ENCODE measurements at places on chromosomes 3 and 15.

DNA sequence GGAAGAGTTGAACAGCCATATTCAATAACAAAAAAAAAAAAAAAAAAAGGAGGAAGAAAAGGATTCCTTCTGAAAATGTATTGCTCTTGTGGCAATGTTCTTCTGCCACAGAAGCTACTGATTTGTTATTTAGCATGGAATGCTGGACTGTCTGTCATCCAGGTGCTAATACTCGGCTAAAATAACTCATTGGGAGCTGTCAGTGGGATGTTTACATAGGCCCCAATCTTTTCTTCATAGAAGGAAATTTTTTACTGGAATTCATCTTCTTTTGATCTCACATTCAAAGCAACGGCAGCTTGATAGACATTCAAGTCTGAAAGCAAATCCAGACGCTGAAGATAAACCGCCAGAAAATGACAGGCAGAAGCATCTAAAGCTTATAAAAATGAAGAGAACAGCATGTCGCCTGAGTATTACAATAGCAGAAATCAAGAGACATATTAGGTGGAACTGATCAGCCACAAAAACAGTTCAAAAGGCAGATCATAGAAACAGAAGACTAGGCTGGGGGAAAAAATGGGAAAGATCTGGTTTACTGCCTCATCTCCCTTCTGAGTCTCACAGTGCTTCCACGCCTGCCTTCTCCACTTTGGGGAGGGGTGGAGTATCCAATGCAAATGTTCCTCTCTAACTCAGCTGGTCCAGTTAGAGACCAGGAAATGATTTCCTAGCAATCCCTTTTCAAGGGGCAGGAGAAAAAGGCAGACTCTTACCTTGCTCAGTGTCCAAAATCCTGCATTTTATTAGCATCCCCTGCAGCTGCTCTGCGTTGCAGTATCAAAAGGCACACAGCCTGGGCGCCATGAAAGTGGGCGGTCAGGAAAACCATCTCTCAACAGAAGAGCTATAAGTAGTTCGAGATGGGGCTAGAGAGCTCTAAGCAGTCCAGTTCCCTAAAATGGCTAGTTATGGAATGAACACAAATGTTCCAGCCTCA lies 451.9 kb downstream of the FOXP1 start:
- DNase-seq = no peak

GRCh38 chr3:77746048-77746447 lies 706.1 kb downstream of the ROBO2 start:
- DNase-seq = no peak

DNA sequence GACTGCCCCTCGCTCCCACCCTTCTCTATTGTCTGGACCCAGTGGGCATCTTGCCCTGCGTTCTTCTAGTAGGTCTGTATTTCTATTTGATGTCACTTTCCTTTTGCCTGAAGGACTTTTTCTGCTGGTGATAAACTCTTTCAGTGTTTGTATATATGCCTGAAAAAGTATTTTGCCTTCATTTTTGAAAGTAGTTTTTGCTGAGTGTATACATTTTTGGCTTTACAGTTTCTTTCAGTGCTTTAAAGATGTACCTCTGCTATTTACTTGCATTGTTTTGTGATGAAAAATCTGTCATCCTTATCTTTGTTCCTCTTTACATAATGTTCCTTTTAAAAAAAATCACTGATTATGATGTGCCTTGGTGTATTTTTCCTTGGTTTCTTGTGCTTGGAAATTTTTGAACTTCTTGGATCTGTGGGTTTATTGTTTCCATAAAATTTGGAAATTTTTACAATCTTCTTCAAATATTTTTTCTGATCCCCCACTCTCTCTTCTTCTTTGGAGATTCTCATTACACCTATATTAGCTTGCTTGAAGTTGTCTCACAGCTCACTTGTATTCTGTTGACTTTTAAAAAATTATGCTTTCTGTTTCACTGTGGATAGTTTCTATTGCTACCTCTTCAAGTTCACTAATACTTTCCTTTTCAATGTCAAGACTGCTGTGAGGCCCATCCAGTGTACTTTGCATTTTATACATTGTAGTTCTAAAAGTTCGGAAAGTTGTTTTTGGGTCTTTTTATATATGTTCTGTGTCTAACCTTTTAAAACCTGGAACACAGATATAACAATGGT lies 67.8 kb downstream of the RGMA start:
- peak; percentile 40 for DNase-seq

GRCh38 chr3:189419683-189420082 lies 211.5 kb upstream of the TP63 start:
- DNase-seq = no peak

DNA sequence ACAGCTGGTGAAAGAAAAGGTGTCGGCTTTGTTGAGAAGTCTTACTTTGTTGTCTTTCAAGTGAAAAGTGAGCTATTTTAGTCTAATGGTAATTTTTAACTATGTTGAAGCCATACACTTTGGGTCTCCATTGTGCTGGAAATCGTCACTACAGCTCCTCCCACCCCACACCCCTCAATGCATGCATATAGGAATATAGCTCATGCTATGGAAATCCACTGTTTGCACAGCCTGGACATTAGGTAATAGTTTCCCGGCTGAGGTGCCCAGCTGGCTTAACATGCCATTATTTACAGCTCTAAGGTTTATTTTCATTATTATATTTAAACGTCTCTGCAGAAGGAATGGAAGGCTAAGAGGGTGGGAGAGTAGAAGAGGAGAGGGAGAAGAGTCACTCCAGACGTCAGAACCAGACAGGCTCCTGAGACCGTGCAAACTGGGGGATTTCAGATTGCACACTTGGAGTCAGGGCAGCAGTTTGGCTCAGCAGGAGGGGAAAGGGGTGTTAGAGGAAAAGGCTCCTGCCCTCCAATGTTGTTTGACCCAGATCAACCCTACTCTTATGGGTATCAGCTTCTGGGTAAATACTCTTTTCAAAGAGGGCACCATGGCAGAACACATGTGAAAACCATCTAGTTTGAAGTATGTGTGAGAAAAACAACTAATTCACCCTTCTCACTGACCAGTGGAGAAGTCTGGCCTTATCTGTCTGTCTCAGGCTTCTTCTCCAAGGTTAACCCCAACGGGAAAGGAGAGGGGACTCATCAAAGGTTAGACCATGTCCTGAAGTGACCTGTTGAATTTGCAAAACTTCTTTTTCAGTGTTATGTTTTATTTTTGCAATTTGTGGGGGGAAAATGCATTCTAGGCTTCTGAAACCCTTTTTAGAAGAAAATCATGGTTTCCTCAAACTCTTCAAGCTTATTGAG lies 218.7 kb upstream of the CTDSPL start:
- no peak for DNase-seq

DNA sequence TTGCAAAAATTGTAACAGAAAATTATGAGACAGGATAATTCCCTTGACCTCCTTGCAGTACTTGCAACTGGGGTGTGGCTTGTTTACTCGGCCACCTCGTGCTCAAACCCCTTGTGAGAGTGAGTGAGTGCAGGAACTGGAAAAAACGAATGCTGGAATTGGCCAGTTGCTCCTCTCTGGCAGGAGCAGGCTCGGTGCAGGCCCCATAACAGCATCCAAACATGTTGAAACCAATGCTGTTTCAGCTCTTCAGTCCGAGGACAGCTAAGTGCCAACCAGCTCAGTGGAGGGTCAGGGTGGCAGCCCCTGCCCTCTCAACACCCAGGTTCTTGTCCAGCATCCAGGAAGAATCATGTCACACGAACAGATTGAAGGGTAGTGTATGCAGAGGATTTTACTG lies 36.9 kb downstream of the METTL6 start:
- peak; percentile 39 for DNase-seq

DNA sequence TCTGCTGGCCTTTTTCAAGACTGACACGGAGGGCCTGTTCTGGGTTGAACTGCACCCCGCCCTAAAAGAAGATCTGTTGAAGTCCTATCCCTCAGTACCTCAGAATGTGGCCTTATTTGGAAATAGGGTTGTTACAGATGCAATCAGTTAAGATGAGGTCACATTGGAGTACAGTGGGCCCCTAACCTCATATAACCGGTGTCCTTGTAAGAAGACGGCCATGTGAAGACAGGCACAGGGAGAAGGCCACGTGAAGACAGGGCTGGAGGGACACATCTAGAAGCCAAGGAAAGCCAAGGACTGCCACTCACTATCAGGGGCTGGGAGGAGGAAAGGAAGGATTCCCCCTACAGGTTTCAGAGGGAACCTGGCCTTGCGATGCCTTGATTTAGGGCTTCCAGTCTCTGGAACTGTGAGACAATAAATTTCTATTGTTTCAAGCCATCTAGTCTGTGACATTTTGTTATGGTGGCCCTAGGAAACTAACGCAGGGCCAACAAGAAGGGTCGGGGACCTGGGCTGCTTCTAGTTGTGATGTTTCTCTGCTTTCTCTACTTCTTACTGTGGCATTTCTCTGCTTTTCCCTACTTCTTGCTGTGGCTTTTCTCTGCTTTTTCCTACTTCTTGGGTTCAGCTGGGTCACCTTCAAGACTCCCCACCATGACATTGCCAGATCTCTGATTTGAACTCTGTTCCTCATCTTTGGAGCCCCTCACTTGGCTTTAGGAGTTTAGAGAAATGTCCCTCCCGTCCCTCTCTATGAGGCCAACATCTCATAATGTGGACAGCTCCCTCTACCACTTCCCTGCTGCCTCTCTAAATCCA lies 4.8 kb upstream of the CCDC174 start:
- DNase-seq = no peak

DNA sequence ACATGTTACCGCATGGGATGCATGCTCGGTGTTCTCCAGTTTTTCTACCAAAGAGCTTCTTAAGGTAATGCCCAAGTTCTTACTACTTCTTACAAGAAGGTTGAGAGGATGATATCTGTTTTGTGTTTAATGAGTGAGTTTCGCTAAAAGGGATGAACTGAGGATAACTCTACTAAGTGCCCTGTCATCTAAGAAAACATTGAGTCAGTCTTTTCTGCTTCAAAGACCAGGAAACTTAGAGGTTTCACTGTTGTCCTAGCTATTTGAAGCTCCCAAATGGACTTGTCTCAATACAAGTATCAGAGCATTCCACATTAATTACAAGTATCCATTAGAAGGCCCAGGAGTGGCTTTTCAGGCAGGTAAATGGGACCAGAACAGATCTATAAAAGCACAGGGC lies 296.2 kb downstream of the KBTBD8 start:
- DNase-seq = no peak

DNA sequence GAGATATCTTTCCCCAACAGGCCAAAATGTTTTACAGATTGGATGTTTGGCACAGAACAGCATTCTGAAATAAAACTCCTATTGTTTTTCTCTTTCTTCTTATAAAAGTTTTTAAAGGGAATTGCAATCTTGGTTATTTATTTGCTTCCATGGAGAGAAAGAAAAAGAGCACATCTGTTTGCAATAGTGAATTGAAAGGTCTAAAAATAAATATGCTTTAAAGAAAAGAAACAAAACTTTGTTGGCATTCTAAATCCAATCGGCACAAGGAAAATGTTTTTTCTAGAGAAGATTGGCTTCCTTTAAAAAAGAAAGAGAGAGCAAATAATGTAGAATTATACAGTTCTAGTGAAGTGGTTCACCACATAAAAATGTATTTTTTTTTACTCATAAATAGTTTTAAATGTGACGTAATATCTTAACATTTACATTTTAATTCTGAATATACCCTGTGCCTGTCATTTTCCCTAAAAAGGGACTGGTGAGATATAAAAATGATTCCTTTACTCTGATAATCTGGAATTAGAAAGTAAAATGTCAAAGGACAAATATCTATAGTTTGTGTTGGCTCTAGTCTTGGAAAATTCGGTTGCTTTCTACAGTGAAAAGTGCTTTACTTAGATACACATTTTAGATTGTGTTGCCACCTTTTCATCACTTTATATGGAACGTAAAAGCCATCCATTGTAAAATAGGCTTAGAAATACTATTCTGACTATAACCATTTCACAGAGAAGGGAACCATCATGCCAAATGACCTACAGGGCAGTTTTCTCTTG lies 257.4 kb upstream of the CBLB start:
- no peak for DNase-seq

DNA sequence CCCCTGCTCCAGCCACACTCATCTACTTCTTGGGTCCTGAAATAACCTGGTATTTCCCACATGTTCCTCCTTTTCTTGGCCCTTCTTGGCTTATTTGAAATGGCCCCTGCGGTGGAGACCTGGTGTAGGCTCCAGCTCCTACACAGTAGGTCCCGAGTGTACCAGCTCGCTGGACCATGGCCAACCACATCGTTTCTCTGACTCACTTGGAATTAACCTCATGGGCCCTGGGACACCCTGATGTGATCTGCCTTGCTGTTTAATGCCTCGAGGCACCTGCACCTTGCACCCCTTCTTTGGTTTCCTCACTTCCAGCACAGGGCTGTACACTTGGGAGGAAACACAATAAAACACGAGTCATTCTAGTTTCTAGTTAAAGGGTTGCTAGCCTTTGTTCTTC lies 60.3 kb downstream of the FEM1B start:
- DNase-seq = no peak

- DNase-seq = no peak
These were observed 145.4 kb downstream of the KLHL25 start for GRCh38 chr15:85649372-85649771.

GRCh38 chr3:105233010-105233409 lies 133.7 kb upstream of the ALCAM start:
- DNase-seq = no peak

- no peak for DNase-seq
These were observed 62.9 kb downstream of the OPA1 start for GRCh38 chr3:193655831-193656433.

- DNase-seq = no peak
These were observed 343.2 kb upstream of the ADAMTS9 start for GRCh38 chr3:65030847-65031463.

- DNase-seq = peak; percentile 84
These were observed 19.0 kb downstream of the STOML1 start for GRCh38 chr15:73972984-73973682.

GRCh38 chr3:61192222-61192621 lies 59.0 kb downstream of the FHIT start:
- no peak for DNase-seq

DNA sequence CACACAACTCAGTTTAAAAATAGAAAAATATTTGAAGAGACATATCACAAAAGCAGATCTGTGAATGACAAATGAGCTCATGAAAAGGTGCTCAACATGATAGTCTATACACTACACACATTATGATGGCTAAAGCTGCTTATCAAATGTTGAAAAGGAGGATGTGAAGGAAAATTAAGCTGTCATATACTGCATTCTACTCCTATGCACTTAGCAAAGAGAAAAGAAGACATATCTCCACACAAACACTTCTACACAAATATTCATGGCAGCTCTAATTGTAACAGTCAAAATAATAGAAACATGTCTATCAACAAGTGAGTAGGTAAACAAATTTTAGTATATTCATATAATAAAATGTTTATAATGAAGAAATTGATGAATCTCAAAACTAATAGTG lies 540.5 kb downstream of the PLOD2 start:
- DNase-seq = no peak

DNA sequence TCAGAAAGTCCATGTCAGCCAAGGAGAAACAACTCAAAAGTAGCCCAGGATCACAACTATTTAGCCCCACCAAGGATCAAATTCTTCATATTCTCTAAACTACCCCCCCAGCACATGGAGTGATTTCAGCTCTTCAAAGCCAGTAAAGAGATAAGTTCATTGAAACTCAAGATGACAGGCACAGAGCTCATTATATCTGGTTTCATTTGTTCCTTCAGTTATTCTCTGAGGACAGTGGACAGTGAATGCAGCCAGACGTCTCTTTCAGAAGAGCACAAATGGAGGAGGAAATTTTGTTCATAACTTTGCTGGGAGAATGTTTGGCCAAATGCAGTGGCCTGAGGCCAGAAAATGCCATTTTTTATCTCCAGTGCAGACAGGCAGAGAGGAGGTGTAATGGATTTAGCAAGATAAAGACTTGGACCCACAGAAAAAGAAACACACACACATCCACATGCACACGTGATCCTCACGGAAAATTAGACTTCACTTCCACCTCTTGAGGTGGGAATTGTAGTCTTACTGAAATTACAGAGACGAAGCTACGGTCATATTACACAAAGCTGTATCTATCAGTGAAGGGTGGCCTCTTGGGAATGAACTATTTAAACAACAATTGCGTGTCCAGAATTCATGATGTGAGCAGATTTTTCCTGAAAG lies 64.6 kb downstream of the HES1 start:
- no peak for DNase-seq

Data from GM12865 (cell line).